ENCODE measurements at places on chromosomes 2 and 18.

DNA sequence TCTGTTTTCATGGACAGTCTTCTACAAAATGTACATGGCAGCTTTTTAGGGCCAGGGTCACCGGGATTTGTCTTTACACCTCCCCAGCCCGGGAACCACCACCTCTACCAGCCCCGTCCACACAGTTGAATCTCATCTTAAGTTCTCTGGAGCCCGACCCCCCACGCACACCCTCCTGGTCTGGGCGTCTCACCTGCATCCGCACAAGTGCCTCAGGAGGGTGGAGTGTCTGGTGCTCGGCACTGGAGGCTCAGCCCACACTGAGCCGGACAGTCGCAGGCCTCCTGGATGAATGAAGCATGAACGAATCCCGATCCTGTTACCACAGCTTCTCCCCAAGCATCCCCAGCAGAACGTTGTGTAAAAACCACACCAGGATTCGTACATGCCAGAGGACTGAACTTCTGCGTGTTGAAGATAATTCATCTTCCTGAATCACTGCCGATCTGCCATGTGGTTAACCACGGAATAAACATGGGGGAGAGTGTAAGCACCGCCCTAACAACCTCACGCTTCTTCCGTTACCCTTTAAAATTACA, 162.0 kb downstream of the RTP5 start:
- peak; percentile 68 for DNase-seq

- DNase-seq = no peak
Observed at GRCh38 chr2:208579678-208580077, 173.1 kb downstream of the PTH2R start.

GRCh38 chr2:54015798-54016699, 45.3 kb upstream of the PSME4 start:
- no peak for DNase-seq

DNA sequence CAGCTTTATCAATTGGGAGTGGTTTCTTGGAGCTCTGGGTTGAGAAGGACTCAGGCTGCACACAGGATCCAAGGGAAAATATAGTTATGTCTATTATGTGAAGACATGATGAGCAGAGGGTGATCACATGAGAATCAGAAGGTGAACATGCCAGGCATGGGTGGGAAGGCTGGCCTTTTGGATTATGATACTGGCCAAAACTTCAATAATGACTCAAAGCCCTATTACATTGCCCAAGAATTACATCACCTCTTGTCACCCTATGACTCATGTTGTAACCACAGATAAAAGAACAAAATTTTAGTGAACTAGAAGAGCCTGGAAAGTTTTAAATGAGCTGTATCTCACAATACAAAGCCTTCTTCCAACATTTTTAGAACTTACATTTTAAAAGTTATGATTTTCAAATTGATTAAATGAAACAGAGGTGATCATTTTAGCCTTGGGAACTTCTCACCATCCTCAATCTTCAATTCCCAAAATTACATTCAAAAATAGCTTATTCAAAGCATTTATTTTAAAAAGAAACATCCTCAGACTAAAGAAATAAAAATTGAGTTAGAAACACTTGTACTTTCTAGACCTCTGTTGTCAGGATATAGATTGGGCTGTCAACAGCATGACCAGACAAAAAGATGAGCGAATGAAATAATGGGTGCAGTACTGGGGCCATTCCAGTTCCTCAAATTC, 428.3 kb downstream of the MBD2 start:
- DNase-seq = no peak

- no peak for DNase-seq
Observed at GRCh38 chr2:24579053-24579803, 88.2 kb downstream of the NCOA1 start.

GRCh38 chr2:207123335-207123744, 42.4 kb downstream of the KLF7 start:
- DNase-seq = peak; percentile 68

- DNase-seq = no peak
Observed at GRCh38 chr2:235934774-235935484, 233.3 kb downstream of the GBX2 start.

- DNase-seq = no peak
Observed at GRCh38 chr2:110744429-110744828, 12.1 kb downstream of the ACOXL start.

DNA sequence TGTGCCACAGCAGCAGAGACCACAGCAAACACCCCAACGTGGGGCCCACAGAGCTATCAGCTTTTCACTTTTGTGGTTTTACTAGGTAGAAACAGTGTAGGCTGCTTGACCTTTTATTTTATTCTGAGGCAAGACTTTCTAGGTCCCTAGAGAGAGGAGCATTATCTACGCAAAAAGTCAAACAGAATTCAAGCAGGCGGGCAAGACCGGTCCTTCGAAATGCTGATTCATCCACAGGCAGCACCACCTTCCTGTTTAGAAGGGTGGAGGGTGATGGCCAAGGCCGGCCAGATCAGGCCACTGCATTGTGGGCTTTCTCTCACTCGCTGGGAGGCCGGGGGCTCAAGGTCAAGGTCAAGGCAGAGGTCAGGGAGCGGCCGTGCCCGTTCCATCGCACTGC, 573.0 kb downstream of the GALR1 start:
- DNase-seq = no peak

GRCh38 chr2:60414495-60415138, 138.8 kb downstream of the BCL11A start:
- DNase-seq = no peak

GRCh38 chr2:231926761-231927565, 767 bp upstream of the NPPC start:
- no peak for DNase-seq
